ENCODE measurements at places on chromosomes 1 and 21. TPM values are rescaled to one million over a fixed set of nuclear protein-coding genes. Genes with fewer than 3 reads are reported as not detected.

JUN gene
- 32.3 TPM for total RNA-seq

PTGER3 gene
- total RNA-seq: 0.13 TPM

TTC39A gene
- not detected for total RNA-seq

GRCh38 chr1:157472056-157472701 lies 80.1 kb downstream of the FCRL5 start:
- peaks cover 15% of the 10 kb centered on the region for H3K27me3 ChIP-seq
- H3K36me3 ChIP-seq: no peaks in the 10 kb centered on the region
- no peak overlapping the region for H3K27ac ChIP-seq

GRCh38 chr21:35222541-35222941 lies 173.4 kb upstream of the RUNX1 start:
- H3K27me3 ChIP-seq: peaks cover 19% of the 10 kb centered on the region
- no peak overlapping the region for H3K4me3 ChIP-seq

Measured in activated CD4-positive, alpha-beta memory T cell treated with anti-CD3 and anti-CD28 coated beads, Interleukin-2, amount 10 ng/mL, durations not matched to agents 7 days and 5 days (primary cell).